ENCODE measurements at places on chromosomes 11 and 22. TPM values are rescaled to one million over a fixed set of nuclear protein-coding genes. Genes with fewer than 3 reads are reported as not detected.

The MYO7A gene
- not detected for total RNA-seq

The IRF7 gene
- total RNA-seq: 1.4 TPM

The SHISAL1 gene
- total RNA-seq: 1.1 TPM

The TSPAN18 gene
- 0.36 TPM for total RNA-seq

The GGTLC3 gene
- total RNA-seq: not detected

The GTSE1 gene
- total RNA-seq: 5.9 TPM

The FDXACB1 gene
- 3.0 TPM for total RNA-seq

The USP47 gene
- 117 TPM for total RNA-seq

The DPP3 gene
- 52.8 TPM for total RNA-seq

The TH gene
- not detected for total RNA-seq

The C11orf52 gene
- 0.28 TPM for total RNA-seq

The AIFM3 gene
- 0.18 TPM for total RNA-seq

The BATF2 gene
- total RNA-seq: 0.56 TPM

The WNT11 gene
- total RNA-seq: not detected

The RIMBP3C gene
- 0.36 TPM for total RNA-seq

The NCAM1 gene
- total RNA-seq: not detected

The KRTAP5-7 gene
- not detected for total RNA-seq

The GAB4 gene
- not detected for total RNA-seq

The QSER1 gene
- 21.1 TPM for total RNA-seq

The HEPN1 gene
- not detected for total RNA-seq

The MPPED1 gene
- total RNA-seq: not detected

The PACSIN3 gene
- total RNA-seq: 18.9 TPM

The MRGPRX4 gene
- total RNA-seq: under 0.01 TPM

The CARD16 gene
- total RNA-seq: 7.9 TPM

The NAALADL1 gene
- total RNA-seq: 3.8 TPM

The MAJIN gene
- total RNA-seq: not detected

The TREH gene
- total RNA-seq: not detected

The DEFB131B gene
- total RNA-seq: not detected

The ACAT1 gene
- total RNA-seq: 57.7 TPM

Data from IMR-90 (cell line).